ENCODE measurements at places on chromosomes 1 and 21.

DNA sequence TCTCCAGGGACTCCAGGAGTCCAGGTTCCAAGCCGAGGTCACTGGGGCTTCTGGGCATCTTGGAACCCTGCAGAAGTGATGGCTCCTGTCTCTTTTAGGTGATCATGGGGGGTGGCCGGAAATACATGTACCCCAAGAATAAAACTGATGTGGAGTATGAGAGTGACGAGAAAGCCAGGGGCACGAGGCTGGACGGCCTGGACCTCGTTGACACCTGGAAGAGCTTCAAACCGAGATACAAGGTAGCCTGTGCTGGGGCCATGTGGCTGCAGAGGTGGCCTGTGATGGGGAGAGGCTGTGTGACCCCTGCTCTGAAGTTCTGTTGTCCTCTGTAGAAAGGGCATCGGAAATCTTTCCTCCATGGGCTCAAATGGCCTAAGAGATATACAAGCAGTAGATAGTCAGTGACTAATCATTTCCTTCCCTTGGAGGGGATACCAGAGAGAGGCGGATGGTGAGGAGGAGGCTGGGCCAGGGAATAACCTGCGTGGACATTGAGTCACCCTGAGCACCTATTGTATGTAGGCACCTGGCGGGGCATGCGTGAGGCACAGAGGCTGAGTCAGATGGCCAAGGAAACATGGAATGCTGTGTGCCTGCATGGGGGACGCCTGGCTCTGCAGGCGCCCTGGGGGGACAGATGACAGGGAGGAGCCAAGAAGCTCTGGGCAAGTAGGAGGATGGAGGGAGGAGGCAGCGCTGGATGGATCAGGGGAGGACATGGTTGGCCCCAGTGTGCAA lies 59.0 kb downstream of the ALPL start:
- no peak for DNase-seq

DNA sequence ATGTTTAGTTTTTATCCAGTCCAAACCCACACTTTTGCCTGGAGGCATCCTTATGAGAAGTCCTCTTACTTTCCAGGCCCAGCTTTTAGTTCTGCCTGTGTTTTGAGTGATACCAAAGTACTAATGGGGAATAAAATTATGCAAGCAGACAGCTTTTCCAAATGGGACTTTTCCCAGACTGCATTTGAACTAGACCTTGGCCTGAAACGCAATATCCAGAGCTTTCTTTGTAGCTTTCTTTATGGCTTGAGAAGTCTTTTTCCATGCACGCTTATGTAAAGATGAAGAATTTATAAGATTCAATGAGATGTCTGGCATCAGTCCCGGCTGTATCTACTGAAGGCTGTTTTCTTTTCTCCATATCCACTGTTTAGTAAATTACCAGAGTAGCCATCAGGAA lies 236.6 kb upstream of the RAB4A start:
- DNase-seq, result no peak

DNA sequence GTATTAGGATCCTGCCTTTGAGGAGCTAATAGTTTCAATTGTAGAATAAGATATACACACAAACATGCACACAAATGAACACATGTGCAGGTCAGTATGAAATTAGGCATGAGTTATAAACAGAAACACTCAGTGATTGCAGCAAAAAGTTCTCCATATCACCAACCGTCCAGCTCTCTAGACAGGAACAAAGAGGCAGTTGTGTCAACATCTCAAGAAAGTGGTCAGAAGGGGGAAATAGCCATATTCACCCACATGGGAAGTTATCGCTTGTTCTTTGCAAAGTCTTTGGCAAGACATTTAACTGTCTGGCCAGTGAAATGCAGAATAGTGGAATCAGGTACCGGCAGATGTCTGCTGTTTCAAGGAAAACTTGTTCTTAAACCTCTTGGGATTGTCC lies 29.4 kb upstream of the PIGC start:
- DNase-seq, result no peak

- DNase-seq, result no peak
Observed at GRCh38 chr1:185073725-185074124, 28.4 kb downstream of the RNF2 start.

DNA sequence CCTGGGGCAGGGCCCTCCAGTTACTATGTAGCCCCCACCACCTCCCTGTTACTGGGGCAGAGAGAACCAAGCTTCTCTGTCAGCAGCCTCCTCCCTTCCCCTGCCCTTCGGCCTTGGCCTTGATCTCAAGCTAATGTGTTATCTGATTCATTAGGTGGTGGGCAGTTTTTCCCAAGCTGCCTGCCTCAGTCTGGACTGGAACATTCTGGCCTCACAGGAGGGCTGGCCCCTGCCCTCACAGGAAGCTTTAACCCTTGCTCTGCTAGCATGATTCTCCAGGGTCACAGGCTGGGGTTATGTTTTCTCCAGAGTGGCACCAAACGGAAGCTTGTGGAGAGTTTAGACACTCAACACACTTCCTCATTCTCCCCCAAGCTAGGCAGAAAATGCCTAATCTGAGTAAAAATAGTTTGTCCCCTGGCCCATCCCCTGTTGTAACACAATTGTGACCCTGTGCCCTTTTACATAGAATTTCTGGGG lies 37.2 kb upstream of the SLC6A9 start:
- no peak for DNase-seq

- DNase-seq, result no peak
Observed at GRCh38 chr1:21868941-21869454, 56.9 kb downstream of the LDLRAD2 start.

GRCh38 chr1:231232870-231233734 lies 7.9 kb upstream of the GNPAT start:
- no peak for DNase-seq

DNA sequence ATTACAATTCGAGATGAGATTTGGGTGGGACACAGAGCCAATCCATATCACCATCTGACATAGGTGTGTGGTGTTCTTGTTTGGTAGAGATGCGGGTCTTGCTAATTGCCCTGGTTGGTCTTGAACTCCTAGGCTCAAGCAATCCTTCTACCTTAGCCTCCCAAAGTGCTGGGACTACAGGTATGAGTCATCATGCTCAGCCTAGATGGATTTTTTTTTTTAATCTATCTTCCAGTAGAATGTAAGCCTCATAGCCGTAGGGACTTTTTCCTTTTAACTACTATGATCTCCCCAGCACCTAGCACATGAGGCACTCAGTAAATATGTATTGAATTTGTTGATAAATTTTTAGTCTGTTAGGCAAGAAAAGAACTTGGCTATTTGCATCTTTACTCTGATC lies 94.6 kb upstream of the TENT5C start:
- no peak for DNase-seq

DNA sequence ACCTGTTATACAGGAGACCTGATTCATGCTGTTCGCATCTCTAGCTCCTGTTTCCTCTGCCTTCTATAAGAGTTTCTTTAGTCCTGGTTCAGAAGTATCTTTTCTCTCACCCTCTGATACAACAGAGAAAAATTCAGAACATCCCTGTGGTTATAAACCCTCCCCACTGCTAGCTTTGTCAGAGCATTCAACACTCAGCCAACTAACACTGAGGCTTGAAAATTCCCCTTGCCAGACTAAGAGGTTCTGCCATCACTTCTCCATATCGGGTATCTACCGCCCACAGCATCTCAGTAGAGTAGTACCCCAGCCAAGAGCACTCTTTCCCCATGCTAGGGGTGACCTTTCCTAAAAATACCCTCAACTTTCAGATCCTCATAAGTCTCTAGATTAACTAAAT lies 19.6 kb upstream of the PIK3R3 start:
- DNase-seq, result no peak

DNA sequence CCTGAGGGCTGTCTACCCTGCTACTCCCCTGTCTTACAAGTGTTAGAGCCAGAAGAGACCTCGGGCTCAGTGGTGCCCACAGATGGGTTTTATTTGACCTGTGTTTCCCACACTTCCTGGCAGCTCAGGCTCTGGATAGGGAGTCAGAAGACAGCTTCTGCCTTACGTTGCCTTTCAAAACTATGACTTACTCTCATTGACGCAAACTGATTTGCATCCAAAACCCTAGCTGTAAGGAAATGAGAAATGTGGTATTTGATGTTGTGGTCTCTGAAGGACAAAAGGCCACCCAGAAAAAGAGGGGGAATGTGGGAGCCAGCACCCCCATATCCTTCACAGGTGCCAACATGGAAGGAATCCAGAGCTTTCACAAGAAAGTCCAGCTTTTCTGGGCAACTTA lies 180.2 kb downstream of the ATG4C start:
- no peak for DNase-seq

- peak; percentile 97 for DNase-seq
Observed at GRCh38 chr1:84506002-84506728, at the start of the genes GNG5 and SPATA1. Gene GNG5 (minus strand): TSS chr1:84506581. CDS start chr1:84506091, 490 bp downstream. Gene SPATA1 (plus strand): TSS chr1:84506386. CDS start chr1:84516360, 9,974 bp downstream.

DNA sequence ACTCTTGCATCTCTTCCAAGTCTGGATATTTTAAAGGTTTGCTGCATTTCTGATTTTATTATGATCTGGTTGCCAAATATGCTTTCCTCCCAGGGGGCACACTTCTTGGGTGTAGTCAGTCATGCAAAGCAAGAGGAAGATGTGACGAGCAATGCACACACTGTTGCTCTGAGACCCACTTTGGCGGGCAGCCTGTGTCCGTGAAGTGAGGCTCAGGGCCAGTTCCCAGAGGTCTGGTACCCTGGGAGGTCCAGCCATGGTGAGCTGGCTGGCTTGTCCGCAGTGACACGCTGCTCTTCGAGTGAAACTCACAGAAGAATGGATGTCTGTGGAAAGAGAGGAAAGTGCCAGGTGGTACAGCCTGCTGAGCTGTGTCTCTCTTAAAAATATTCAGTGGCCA lies 52.8 kb upstream of the EDN2 start:
- no peak for DNase-seq

GRCh38 chr1:33130297-33130696 lies 49.3 kb downstream of the AZIN2 start:
- DNase-seq, result peak; percentile 39

DNA sequence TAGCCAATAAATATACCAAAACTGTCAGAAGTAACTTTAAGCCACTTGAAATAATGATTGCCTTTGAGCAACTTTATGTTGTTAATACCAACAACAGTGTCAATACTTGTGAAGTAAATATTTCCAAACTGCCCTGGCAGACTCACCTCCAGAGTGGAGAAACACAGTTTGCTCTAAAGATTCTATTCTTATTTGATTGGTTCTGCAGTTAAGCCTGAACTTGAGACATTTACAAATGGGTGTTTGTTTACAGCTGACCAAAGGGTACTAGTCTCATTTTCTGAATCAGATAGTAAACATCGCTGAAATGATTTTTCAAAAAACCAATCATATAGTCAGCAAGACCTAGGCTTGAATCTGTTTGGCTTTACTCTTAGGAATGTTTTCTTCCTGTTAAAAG lies 1.3 kb upstream of the MYOC start:
- DNase-seq, result no peak
